Cerebellar cortex (tissue), 1 donor: ENCODE measurements at places on chromosomes 1 and 21.

DNA sequence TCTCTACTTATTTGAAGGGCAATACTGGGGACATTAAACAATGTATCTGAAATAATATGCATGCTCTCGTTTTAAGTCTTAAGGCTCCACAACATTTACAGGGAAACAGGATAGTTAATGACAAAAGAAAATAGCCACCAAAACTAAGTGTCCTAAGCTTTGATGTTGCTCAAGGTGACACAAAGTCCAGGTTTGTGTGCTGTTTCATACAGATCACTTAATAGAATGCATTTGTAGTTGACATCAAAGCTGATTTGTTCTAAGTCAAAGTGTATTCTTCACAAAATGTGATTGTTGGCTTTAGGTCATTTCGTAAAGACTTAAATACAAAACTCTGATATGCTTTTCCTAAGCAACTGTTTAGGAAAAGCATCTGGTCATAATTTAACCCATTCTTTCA is 37.5 kb upstream of the MTR start:
- no peak for DNase-seq

DNA sequence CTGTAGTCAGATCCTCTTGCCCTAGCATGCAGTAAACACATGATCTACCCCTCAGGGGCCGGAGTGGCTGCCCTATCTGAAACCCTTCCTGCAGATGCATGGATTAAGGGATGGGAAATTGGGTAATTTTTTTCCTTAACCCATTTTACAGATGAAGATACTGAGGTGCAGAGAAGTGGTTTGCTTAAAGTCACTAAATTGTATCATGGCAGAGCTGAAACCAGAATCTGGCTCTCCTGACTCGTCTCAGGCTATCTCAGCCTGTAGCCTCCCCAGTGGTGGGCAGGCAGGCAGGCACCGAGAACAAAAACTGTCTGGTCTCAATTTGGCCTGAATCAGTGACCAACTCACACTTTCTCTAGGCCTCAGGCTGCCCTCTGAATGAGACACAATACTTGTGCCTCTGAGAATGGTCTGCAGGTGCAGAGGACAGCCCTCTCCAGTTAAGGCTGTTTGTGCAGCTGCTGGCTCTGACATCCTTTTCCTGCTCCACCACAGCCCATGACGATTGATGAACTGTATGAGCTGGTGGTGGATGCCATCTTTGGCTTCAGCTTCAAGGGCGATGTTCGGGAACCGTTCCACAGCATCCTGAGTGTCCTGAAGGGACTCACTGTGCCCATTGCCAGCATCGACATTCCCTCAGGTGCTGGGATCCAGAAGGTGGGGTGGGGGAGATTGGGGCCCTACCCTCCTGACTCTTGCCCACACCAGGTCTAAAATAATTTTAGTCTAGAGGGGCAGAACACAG is 1.5 kb downstream of the NAXE start:
- DNase-seq, result no peak

- peak; percentile 69 for DNase-seq
These were observed at the start of gene TMEM240 for GRCh38 chr1:1540090-1540817. Gene TMEM240 (minus strand): TSS chr1:1540624. CDS start chr1:1540346, 278 bp downstream.

- no peak for DNase-seq
These were observed 221.7 kb downstream of the C1orf94 start for GRCh38 chr1:34398241-34398915.

- DNase-seq, result peak; percentile 50
These were observed 32.0 kb upstream of the SLC30A1 start for GRCh38 chr1:211610779-211611556.

GRCh38 chr1:212655668-212656440 is 43.8 kb downstream of the BATF3 start:
- no peak for DNase-seq

GRCh38 chr1:41455479-41456332 is 28.8 kb downstream of the EDN2 start:
- DNase-seq, result peak; percentile 92

DNA sequence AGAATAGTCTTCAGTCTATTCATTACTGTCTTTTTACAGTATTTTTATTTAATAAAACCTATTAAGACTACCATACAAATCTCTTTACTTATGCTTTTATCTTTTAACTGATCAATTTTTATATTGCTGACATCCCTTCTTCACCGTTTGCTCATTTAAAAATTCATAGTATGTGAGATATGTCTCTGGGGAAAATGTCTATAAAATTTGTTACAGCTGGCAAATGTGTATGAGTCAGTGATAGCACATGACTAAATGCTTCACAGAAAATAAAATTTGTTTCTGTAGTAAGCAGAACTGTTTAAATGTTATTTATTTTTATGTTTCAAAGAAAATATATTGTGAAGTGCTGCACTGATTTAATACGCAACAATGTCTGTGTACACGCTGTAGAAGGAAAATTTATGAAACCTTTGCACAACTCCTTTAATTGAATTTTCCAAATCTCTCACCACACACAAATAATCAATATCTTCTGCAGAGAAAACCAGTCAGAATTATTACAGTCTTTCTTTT is 74.2 kb downstream of the ITGB3BP start:
- DNase-seq, result no peak

DNA sequence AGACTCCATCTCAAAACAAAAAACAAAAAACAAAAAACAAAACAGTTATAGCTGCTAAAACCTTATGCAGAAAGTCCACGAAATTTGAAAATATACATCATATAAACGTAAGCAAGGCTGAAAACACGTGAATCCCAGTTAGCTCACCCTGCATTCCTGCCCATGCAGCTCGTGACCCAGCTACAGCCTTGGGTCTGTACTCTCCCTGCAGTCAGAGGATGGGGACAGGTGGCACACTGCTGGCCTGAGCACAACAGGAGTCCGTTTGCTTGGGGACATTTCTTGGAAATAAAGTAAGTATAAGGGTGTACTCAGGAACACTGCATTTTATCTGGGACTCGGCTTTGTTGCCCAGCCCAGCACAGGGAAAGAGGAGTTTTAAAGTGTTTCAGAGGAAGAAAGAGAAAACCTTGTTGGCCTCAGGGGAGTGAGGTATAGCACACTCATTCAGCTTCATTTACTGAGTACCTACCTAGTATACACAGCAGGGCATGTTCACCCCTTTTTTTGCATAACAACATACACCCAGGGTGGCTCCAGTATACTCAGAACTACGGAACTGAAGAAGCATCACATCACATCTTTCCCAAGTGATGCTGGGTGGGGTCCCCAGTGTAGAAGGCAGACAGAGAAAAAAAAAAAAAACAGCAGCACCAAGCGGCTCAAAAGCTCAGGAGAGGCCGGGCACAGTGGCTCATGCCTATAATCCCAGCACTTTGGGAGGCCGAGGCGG is 44.1 kb downstream of the CAPZB start:
- peak; percentile 61 for DNase-seq

DNA sequence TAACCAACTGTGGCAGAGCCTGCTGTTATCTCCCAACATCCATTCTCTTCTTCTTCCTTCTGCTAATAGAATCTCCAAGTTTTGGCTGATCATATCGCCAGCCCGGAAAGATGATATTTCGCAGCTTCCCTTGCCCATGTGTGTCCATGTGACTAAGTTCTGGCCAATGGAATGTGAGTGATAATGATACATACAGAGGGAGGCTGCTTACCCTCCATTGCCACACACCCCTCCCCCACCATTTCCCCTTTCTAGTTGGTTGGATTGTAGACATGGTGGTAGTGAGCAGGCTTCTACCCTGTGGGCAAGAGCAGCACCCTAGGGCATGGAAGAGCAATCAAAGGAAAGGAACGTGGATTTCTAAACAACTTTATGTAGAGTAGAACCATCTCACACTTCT is 48.8 kb downstream of the SLC9C2 start:
- DNase-seq, result no peak

DNA sequence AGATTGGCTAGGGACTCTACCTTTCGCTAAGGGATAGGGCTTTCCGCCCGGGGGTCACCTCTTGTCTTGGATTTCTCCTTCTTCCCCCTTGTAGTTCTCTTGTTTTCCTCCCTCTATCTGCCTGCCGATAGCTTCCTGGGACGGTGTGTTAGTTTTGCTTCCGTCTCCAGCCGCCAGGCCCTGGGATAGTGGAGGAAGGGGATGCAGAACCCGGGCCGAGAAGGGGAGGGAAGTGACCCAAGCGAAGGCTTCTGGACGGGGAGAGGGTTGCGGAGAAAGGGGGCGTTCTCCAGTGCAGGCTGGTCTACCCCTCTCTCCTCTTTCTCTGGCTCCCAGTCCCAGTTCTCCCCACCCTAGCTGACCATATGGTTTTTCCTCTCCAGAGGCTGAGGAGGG is 871 bp downstream of the TUFT1 start:
- DNase-seq, result peak; percentile 40

GRCh38 chr1:35599411-35599810 is 26.3 kb downstream of the TFAP2E start:
- DNase-seq, result no peak

DNA sequence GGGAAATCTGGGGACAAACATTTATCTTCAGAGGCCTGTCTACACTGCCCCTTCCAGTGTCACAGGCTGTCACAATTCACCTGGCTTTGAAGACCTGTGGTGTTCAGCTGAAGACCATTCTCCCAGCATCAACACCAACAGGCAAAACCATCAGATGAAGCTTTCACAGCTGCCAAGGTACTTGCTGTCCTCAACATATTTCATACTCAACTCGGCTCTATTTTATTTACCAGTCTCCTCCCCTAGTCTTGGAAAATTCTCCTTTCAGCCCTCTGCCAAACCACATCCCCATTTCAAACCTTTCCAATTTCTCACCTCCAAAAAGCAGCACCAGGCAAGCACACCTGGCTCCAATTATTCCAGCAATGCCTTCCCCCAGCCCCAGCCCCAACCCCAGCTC is 108.8 kb downstream of the TGFBR3 start:
- DNase-seq, result no peak

GRCh38 chr21:46636550-46637285 is 1.2 kb downstream of the PRMT2 start:
- no peak for DNase-seq

DNA sequence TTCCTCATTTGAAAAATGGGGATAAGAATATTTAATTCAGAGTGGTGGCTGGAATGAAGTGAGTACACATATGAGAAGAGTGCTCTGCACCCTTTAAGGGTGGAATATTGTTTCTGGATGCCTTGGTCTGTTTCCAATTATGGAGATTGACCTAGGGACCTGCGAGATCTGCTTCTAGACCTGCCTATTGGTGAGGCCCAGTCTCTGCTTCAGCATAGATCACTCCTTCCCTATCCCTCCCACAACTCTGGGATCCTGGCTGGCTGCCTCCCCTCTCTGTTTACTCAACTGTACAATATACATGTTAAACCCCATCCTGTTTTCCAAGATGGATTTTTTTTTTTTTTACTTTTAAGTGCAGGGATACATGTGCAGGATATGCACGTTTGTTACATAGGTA is 6.4 kb upstream of the LDLRAD1 start:
- DNase-seq, result no peak

DNA sequence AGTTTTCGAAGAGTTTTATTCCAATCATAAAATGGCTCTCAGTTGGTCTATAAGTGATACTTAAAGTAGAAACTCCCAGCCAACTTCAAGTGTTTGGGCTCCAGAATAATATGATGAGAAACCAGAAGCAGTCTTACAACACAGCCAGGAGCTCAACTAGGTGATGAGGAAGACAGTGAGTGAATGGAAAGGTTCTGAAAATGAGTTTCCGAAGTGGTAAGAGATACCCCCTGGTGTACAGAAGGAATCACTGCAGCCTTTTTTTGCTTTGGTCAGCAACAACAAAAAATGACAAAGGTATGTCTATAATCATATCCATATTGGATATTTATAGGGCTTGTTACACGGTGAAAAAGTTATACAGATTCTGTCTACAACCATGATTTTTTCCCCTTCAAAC is 16.5 kb downstream of the KRTAP19-1 start:
- DNase-seq, result no peak

DNA sequence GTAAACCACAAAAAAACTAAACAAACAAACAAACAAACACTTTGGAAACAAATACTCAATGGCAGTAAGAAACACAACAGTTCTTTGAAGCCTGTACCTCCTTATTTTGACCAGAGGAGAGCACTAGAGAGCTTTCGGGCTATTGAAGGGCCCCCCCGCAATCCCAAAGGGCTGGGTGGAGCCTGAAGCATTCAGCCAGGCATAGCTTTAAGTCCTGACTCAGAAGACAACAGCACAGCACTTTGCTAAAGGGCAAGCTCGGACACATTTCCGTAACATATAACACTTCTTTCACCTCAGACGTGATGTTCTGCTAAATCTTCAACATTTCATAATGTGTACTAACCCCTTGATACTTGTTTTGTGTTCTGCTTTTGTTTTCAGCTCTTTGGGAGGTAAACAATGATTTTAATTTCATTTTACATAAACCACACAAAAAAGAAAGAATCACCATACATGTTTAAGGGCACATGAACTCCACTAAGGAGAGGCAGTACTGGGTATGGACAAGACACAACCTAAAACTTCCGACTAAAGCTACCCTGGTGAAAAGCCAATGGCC is 9.7 kb upstream of the SHCBP1L start:
- DNase-seq, result peak; percentile 89

DNA sequence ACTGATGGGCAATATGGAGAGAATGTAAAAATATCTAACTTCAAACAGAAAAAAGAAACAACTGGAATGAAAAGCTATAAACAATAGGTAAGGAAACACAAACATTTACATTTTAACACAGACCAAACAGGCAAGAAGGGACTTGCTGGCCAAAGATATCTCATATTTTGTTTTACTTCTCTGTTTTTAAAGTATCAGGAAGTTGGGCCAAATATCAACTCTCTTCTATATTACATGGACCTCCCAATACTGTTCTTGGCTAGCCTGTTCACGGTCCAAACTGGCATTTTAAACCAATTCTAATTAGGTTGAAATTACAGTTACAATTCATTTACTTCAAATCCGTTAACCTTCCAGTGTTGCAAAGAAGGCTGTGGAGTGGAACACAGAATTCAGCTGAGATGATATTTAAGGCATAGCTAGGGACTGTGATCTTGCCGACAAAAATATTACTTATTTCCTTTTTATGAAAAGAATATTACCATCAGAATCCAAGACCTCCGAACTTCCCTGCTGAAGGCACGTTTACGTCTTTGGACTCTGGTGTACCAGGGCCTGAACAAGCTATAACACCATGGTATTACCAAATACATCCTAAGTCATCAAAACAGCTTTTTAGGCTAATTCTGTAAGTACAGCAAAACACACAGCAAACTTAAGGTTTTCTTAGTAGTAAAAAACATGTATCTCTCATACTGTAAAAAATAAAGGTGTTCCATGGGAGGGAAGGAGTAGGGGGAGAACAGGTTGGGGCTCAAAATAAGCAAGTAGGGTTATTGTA is 165.4 kb downstream of the RUNX1 start:
- no peak for DNase-seq

- DNase-seq, result no peak
These were observed 5.6 kb upstream of the TFF3 start for GRCh38 chr21:42320791-42321190.
